ENCODE measurements at places on chromosomes 2 and 18. TPM values are rescaled to one million over a fixed set of nuclear protein-coding genes. Genes with fewer than 3 reads are reported as not detected.

DNA sequence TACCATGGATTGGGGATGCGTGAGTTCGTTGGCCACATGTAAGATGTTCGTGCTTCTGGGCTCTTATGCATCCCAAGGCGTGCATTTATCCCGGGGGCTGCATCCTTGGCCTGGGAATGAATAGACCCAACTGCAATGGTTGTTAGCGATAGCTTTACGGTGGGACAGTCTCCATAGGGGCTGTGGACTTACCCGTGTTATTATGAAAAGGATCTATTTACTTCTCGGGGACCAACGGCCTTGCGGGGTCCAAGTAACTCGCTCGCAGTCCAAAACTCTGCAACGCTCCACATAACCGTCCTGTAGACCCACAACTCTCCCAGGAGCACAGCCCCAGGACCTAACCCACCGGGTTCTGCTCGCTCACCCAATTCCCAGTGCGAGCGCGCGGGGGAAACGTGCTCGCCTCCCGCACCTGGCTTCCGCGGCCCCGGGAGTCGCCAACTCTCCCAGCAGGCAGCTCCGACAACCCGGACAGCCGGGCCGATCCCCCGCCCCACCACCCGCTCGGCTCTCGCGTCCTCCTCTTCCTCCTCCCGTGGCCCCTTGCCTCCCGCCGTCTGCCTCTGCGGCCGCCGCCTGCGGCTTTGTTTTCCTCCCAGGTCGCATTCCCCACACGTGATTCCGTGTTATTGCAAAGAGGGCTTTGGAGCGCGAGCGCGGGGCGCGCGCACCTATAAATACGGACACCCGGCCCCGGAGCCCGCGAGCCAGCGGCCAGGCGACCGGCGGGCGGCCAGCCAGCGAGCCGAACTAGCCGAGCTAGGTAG is at the start of gene CABLES1:
Gene CABLES1 (plus strand): TSS at position 706 of the 770 bp plus-strand sequence. CDS start 278 bp downstream, outside the sequence.
- DNase-seq = peak; percentile 67

DNA sequence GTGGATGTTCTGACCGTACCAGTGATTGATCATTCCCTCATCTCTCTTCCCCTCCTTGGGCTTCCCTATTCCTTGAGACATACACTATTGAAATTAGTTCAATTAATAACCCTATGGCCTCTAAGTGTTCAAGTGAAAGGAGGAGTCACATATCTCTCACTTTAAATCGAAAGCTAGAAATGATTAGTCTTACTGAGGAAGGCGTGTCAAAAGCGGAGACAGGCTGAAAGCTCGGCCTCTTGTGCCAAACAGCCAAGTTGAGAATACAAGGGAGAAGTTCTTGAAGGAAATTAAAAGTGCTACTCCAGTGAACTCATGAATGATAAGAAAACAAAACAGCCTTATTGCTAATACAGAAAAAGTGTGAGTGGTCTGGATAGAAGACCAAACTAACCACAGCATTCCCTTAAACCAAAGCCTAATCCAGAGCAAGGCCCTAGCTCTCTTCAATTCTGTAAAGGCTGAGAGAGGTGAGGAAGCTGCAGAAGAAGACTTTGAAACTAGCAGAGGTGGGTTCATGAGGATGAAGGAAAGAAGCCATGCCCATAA is 144.4 kb upstream of the LYPD6 start:
- no peak for DNase-seq

DNA sequence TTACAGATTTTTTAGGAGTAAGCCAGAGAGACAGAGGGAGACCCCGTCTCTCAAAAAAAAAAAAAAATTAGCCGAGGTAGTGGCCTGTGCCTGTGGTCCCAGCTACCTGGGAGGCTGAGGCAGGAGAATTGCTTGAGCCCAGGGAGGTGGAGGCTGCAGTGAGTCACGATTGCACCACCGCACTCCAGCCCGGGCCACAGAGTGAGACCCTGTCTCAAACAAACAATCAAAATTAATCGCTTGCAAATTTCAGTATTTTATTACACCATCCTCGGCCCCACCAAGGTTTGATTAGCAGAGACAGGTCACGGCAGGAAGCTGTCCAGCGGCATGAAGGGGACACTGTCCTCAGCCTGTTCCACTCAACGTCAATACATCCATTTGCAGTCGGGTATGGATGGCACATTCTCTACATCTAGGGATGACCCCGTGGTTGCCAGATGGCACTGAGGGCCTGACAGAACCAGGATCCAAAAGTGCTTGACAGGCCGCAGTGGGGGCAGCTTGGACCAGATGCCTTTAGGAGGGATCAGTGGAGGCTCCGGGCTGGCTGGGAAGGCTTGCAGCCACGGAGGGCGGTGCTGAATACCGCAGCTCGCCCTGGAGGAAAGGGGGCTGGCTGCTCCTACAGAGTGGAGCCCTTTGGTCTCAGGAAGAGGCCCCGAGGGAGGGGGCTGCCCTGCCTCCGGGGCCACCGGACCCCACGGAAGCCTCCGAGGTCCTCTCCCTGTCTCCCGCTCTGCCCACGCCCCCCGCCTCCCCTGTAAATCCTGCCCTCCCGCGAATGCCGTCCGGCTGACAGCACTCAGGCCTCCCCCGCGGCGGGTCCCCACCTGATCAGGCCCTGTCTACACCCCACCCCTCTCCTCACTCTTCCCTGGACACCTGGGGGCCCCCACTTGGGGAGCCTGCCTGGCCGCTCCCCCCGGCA is 13.1 kb downstream of the ASPRV1 start:
- no peak for DNase-seq

- DNase-seq = no peak
Observed at GRCh38 chr2:69067866-69068265, 54.9 kb downstream of the ANTXR1 start.

DNA sequence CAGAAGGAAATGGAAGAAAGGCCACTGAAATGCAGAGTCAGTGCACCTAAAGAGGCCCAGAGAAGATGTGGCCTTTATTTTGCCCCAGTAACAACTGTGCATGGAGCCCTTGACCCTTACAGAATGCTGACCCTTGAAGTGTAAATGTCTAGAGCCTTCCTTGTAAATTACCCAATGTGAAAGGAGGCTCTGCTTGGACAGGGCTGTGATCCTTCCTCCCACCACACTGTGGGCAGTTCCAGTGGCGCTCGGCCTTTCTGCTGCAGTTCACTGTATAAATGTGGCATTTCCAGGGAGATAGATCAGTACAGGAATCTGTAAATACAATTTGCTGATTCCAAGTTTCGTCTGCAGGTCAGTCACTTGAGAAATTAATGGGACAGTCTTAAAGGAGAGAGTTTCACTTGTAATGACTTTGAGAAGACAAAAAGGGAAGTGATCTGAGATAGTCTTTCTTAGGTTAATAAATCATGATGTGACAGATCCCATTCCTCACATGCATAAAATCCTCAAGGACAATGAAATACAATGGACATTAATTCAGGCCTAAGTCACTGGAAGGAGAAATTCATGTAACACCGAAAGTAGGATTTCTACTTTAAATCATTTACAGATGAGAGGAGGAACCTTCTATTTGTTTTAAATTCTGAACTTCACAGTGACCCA is 133.8 kb upstream of the LMAN1 start:
- DNase-seq = no peak

The VPS4B gene
- 9.1 TPM for total RNA-seq

The SERPINB3 gene
- not detected for total RNA-seq

The CDK15 gene
- not detected for total RNA-seq

DNA sequence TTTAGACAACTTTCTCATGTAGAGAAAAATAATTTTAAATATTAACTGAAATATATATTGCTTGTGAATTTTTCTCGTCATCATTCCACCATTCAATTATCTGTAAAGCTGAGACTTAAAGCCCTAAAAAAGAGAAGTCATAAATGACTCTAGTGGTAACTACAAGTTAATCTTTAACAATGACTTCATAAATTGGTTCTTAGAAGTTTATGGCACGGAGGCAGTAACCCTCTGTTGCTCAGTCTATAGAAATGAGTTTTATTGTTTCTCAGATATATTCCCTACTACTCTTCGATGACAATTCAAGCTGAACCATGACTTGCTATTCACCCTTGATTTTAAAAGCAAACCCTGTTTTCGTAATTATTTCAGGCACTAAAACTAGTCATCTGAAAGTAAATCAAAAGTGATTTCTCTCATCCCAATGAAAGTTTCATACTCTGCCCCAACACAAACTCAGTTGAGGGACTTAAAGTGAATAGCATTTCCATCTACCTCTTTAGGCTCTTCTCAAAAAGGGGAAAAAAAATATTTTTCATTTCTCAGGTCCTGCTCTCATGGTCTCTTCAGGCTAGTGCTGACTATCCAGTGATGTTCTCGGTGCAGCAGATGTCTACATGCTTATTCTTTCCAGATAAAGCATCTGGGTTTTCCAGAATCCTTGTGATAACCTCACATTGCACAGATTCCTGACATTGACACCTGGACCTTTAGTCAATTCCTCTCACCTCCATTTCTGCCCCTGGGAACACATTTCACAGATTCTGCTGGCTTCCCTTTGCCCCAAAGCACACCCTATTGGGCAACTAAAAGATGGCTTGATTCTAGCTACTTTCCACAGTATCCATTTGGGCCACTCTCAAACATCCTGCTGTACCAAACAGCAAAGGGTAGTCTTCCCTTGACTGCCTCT is 207.8 kb upstream of the LRATD1 start:
- DNase-seq = no peak

The SUCLG1 gene
- total RNA-seq = 90.8 TPM

DNA sequence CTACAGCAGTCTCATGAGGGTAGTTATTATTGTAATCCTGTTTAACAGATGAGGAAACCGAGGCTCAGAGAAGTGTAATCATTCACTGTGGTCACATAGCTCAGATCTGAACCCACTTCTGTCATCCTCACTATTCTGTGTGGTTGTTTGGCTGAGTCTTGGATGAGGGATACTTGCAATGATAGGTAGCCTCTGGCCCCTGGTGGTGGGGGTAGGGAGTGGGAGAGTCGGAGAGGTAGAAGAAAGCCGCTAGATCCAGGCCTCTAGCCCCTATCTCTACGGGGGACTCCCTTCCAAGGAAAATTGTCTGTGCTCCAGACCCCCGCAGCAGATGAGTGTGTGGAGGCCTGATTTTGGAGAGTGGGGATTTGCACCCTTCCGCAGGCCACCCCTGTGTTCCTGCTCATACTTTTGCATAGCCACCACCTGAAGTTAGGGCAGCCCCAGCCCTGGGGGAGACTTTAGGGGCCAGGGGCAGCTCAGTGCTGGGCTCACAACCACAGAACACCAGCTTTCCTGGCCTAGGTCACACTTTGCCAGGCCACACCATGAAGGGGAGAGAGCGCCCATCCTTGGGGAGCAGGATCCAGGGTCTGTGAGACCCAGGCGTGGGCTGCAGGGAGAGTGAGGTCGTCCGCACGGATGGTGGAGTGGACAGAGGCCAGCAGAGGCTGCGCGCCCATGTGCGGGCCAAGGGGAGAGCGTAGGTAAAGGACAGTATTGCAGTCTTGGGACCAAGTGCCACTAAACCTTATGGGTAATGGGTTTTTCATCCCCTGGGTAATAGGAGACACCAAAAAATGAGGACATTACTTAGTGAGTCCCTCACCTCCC is 148.2 kb downstream of the GLI2 start:
- DNase-seq = no peak

The NT5C1B gene
- total RNA-seq = not detected

GRCh38 chr2:5846881-5847280 is 154.7 kb downstream of the SOX11 start:
- no peak for DNase-seq

DNA sequence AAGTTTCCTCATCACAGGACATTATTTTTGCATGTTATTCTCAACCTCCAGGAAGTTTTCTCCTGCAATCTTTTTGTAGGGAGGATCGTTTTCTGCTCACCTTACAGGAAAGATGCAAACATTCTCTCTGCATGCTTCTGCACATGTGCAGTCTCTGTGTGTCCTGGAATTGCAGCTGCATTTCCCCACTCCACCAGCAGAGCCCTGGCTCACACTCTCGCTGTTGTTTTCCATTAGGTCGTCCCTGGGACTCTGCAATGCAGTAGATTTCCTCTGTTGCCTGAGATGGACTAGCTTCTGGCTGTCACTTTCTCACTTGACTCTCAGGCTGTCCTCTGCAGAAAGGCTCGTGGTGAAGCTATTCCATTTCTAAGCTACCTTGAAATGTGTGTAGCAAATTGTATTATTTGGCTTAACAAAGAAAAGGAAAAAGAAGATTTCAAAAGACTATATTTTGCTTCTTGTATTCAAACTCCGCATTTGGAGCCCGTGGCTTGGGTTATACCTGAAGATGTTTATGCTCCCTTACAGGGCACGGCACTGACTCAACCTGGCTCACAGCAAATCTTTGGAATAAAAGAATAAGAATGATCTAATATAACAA is 346.7 kb downstream of the RAD51AP2 start:
- DNase-seq = peak; percentile 12

- no peak for DNase-seq
Observed at GRCh38 chr2:44928483-44929158, 12.9 kb upstream of the SIX3 start.

- DNase-seq = no peak
Observed at GRCh38 chr2:100380681-100381080, 36.8 kb downstream of the CHST10 start.

The MLPH gene
- 0.11 TPM for total RNA-seq

DNA sequence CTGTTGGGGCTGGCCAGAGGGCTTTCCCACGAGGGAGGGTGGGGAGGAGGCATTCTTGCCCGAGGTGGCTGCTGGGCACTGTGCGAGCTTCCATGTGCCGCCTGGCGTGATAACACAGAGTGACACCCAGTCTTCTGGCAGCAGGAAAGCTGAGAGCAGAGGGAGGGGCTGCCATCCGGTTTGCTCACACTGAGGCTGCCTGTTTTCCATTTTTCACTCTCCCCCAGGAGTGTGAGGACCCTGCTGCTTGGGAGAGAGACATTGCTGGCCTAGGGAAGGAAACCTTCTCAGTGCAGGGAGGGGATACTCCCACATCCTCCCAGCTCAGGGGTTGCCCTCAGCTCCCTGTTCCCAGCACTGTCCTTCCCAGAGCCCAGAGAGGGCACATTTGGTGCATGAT is 73.1 kb downstream of the INHBB start:
- no peak for DNase-seq

GRCh38 chr2:222707689-222708273 is 36.3 kb downstream of the MOGAT1 start:
- peak; percentile 14 for DNase-seq

DNA sequence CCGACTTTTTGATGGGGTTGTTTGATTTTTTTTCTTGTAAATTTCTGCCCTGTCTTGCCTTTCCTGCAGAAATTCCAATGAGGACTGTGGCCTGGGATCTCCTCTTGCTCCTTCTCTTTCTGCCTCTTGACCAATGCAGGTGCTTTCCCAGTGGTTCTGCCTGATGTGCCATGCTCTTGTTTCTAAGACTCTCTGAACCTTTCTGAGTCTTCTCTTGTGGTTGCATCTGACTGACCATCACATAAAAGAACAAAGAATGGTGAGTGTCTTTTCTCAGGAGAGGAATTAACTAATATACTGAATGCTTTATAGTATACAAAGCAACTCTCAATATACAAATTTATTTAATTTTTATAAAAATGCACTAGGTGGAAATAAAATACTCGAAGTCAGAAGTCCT is 424.6 kb downstream of the TRIB2 start:
- no peak for DNase-seq
